ENCODE measurements at places on chromosomes 5 and 9.

GRCh38 chr5:6280425-6281100 is 97.8 kb downstream of the MED10 start:
- no peak for DNase-seq

- no peak for DNase-seq
These were observed 243.6 kb downstream of the AUH start for GRCh38 chr9:91117959-91118703.

DNA sequence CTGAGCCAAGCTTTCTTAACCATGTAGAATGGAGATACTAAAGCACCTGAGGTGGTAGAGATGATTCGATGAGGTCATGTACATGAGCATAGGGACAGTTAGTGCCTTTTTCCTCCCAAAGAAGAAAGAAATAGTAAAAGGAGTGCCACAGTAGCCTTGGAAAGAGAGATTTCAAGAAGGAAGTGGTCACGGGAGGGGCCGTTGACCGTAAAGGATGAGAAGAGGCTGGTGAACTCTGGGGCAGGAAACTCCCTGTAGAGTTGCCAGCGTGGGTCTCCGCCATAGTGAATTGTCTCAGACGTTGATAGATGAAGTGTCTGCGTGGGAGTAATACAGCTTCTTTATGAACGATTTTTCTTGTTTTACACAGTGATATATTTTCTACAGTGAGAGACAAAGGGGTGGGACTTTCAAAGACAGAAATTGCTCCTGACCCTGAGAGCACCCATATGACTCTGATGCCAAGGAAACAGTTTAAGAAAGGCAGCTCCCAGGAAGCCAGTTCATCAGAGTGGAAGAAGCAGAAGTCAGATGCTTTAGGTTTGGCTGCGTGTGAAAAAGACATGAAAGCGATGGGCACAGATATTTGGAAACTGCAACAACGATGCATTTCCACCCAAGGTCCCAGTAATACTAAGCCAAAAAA is 41.3 kb downstream of the UGCG start:
- peak; percentile 18 for DNase-seq

DNA sequence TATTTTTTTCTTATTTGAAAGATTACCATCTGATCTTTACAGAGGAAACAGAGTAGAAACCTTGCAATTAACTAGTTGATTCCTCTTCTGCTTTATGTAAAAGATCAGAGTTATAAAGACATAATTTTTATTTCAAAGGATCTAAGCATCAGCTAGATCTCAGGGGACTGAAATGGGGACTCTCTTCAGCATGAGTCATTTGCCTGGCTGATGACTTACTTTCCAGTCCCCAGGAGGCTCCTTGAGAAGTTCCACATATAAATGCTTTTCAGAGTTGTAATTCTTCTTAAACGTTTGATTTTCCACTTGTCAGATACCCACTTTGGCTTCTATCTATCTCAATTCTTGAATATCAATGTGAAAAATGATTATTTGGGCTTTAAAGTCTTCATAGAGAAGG is 389.4 kb downstream of the RAB3C start:
- no peak for DNase-seq

- no peak for DNase-seq
These were observed 27.0 kb upstream of the SLC6A3 start for GRCh38 chr5:1471997-1472963.

- DNase-seq: no peak
These were observed 106.9 kb downstream of the GABRG2 start for GRCh38 chr5:162174358-162174974.

DNA sequence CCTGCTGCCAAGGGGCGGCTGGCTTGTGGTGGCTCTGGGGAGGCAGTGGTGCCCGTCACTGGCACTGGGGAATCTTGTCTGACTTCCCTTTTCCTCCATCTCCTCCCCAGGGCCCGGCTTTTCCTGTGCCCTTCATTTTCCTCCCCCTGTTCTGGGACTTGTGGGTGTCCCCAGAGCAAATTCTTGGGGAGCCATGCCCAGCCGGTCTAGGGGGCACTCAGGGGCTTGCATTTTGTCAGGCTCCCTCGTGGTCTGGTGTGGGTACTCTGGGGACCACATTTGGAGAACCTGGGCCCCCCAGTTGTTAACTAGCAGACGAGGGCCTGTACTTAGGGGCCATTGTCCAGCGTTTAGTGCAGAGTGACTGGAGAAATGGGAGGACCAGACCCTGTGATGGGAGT is 105.2 kb upstream of the IER5L start:
- DNase-seq: no peak

GRCh38 chr5:111299067-111299481 is 74.9 kb downstream of the CAMK4 start:
- no peak for DNase-seq

- DNase-seq: no peak
These were observed 762.3 kb downstream of the PRELID2 start for GRCh38 chr5:145072889-145073288.

GRCh38 chr9:79588488-79589223 is 16.9 kb downstream of the TLE4 start:
- no peak for DNase-seq

- DNase-seq: no peak
These were observed 37.6 kb upstream of the MTAP start for GRCh38 chr9:21764846-21765245.

DNA sequence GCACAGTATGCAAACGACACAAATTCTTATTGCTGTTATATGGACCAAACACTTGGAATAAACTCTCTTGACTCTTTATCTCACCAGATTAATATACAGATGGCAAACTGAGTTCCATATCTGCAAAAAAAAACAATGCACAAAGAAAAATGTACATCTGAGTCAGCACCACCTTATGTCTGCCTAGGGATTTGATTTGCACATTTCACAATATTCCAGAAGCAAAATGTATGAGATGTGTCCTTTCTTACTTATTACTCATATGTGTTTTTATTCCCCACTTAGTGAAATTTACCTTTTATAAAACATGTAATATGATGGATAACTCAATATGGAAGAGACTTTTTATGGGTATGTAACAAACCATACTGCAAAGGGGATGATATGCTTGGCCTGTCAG is 236.9 kb downstream of the GLIS3 start:
- DNase-seq: no peak

DNA sequence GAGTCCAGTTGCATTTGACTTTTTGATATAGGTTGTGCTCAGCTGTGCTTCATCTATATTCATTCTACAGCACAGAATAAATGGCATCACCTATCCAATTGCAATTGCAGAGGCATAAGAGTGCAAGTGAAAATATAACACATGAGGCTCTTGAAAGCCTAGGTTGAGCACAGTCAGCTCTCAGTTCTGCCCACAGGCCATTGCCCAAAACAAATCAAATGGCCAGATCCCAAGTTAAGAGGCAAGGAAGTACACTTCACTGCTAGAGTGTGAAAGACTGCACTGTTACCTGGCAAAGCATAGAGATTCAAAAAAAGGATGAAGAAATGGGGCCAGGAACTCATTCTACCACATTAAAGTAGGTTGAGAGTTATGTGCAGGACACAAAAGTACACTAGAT is 305.5 kb upstream of the SEMA6A start:
- no peak for DNase-seq

DNA sequence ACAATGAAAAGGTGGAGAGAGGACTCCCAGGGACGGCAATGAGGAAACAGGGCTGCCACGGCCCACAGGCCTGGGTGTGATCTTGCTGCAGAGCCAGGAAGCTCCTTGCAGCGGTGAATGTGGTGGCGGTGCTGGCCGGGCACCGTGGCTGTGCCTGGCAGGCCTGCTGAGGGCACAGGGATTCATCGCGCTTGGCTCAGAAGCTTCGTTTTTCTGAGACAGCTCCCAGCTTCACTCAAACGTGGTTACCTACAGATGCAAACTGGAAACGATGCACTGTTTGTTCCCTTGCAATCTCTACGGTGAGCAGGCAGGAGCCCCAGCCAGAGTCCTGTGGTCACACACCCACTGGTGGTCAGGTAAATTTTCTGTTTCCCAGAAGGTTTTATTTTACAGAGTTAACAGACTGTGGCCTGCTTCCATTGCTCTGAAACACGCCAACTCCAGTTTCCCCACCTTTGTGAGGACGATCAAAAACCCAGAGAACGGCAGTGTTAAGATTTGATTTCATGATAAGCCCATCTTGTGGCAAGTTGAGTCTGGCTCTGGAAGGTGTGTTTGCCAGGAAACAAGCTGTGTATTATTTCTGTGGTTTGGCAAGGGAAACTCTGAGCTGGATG is 183.9 kb downstream of the AUH start:
- no peak for DNase-seq

DNA sequence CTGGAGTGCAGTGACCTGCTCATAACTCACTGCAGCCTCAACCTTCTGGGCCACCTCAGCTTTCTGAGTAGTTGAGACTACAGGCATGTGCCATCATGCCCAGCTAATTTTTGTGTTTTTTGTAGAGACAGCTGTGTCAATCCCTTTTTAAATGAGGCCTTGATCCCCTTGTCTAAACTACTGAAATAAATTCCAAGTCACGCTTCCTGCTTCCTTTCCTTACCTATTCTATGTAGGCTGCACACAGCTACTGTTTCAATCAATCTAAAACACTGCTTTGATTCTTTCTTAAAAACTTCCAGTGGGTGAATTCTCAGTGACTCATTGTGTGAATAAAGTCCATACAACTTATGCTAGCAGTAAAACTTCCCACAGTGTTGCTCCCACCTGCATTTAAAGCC is 2.9 kb upstream of the C7 start:
- DNase-seq: no peak

- DNase-seq: no peak
These were observed 232.3 kb upstream of the IRX2 start for GRCh38 chr5:2983583-2984300.

DNA sequence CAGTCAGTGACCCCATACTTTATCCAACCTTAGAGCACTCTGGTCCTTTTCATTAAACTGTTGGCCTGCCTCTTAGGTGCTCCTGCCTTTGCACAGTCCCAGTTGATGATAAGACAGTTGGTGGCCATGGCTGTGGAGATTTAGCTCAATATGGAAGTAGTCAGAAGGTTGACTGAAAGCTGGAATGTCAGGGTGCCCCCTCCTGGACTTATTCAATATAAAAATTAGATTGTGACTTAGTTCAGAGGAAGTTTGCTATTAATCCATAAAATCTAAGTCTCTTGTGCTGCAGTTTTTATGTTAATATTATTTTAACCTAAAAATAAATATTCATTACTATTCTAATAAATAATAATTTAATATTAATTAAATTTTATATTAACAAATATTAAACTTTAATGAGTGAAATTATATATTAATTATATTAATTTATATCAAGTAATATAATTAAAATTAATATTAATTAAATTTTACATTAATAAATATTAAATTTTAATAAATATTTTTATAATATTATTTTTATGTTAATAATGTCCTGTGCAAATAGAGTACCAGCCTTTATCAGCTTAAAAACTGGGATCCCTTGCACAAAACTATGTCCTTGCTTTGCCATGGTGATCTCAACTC is 77.7 kb upstream of the ADAMTSL1 start:
- no peak for DNase-seq

GRCh38 chr9:129109952-129110739 is 447 bp downstream of the CRAT start:
- DNase-seq: no peak

- DNase-seq: no peak
These were observed 531 bp downstream of the ABO start for GRCh38 chr9:133274236-133275104.

DNA sequence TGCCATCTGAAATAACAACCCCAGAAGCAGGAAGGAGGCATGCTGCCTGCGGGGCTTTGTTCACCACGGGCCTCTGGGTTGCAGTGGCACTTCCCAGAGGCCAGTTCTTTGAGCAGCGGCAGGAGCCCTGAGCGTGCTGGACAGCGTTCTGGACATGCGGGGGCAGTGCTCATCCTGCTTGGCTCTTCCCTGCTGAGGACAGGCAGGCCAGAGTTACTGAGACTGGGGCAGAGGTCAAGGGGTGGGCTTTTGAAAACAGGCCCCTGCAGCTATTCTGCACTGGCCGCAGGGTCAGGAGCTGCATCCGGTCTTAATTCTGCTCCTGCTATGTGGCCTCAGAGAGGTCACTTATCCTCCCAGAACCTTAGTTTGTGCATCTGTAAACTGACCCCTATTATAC is 258.6 kb downstream of the FSTL4 start:
- DNase-seq: no peak

DNA sequence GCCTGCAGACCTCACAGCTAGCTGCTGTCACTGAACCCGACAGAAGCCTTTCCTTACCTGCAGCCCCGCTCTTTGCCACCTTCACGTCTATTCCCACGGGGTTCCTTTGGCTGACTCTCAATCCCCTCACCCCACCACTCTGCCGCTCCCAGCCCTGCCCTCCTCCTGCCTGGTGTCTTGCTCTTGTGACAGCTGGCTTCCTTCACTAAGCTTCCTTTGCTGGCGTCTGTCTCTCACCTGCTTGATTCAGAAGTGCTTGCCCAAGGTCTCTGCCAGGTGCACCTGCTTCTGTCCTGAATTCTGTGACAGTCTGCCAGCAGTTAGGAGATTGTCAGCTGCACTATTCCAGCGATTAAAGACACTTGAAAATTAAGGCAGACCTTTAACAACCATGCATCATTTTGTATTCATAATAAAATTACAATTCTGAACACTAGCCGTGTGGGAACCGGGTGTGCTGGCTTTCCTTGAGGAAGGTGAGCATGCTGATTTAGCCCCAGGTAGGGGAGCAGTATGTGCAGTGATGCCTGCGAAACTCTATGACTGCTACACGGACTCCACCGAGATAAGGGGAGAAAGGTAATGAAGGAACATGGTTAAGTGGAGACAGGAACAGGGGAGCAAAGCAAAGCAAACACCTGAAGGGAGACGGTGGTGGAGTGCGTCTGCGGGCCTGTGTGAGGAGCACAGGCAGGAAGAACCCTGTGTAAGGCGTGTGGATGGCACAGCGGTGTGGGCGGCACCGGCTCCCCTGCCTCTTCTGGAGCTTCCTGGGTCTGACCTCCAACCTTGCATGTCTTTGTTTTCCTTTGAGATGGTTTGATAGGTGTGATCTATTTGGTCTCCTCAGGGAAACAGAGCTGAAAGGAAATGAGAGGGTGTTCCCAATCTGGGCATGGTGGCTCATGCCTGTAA is 80.1 kb upstream of the CACNA1B start:
- no peak for DNase-seq

DNA sequence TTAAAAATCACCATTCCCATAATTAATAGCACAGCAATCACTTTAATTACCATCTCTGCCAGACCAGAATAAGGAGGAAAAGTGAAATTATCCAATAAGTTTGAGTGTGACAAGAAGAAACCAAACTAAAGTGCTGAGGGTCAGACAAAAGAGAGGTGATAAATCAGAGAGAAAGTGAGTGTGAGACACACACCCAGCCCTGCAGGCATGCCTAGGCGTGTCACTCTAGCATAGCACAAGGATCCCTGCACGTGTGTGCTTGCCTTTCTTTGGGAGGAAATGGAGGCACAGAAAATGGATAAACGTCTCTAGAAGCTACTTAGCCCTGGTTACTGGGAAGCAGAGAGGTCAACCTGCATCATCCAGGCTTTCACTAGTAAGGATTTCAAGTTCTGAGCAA is 56.2 kb downstream of the SEMA6A start:
- no peak for DNase-seq

GRCh38 chr9:131887680-131888079 is 147.8 kb upstream of the RAPGEF1 start:
- DNase-seq: no peak

DNA sequence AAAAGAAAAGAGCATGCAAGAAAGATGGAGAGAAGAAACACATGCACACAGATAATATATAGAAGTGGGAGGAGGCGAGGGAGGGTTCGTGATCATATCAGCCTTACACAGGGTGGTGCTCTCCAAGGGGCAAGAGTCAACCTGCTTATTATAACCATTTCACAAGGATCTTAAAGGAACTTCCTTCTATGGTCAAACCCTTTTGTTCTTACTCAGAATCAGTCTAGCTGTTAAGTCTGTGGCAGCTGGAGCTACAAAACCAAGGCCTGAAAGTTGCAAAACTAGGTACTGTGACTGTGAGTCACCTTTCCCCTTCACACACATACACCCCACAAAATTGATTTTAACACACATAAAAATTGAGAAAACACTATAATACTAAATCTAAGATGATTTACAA is 18.5 kb upstream of the ERMP1 start:
- DNase-seq: no peak
